ENCODE measurements at places on chromosomes 5 and 9.

- no peak for DNase-seq
Measured at GRCh38 chr9:89408628-89409101, 89.2 kb downstream of the SEMA4D start.

DNA sequence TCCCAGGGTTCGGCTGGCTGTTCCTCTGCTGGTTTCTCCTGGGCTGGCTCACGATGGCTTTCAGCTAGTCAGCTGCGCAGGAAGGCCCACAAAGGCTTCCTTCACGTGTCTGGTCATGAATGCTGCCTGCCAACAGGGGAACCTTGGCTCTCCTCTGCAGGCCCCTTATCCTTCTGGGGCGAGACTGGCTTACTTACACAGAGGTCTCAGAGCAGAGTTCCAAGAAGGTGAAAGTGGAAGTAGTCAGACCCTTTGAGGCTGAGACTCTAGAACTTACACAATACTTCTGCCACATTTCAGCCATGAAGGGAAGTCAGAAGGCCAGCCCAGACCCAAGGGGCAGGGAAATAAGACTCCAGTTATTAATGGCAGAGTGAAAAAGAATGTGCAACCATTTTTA is 99.5 kb downstream of the LHFPL2 start:
- no peak for DNase-seq

- no peak for DNase-seq
Measured at GRCh38 chr5:23730023-23730422, 222.6 kb downstream of the PRDM9 start.

- DNase-seq: no peak
Measured at GRCh38 chr5:128881502-128882018, 83.7 kb upstream of the SLC27A6 start.

DNA sequence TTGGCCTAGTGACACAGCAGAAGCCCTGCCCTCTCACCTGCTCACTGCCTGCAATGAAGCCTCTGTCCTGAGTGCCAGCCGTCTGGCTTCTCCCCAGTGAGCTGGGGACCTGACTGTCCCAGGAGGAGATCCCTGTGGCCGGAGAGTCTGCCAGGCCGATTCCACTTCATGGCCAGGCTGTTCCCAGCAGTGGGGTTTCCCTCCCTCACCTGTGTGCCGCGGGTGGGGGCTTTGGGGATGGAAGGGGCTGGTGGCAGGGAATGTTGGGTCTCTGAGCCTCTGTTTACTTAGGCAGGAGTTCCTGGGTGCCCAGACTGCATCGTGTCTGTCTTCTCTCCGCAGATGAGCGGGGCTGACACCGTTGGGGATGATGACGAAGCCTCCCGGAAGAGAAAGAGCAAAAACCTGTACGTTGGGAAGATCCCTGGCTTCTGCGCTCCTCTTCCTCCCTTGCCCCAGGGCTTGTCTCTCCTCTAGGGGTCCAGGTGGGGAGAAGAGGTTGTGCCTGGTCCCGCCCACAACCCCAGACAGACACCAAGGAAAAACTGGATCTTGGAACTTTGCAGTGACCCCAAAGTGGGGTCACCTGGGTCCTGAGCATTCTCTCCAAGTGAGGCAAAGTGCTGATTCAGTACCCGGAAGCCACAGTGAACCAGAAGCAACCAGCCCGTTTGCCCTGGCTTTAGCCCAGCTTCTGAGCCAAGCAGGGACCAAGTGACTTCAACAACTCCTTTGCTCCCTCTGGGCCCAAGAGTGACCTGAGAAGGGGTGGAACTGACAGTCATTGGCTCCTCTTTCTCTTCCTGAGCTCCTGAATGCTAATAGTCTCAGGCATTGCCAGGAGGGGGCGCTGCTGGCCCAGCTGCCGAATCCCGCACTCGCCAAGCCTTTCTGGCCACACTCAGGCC is 127.7 kb downstream of the RGS3 start:
- no peak for DNase-seq

GRCh38 chr9:107337676-107338590 is 54.9 kb downstream of the RAD23B start:
- DNase-seq: no peak

- no peak for DNase-seq
Measured at GRCh38 chr5:2902186-2902585, 150.7 kb upstream of the IRX2 start.

GRCh38 chr9:31119890-31120454 is 1264.5 kb upstream of the ACO1 start:
- DNase-seq: peak; percentile 26
